ENCODE measurements at places on chromosomes 7 and 10.

- DNase-seq = no peak
Observed at GRCh38 chr10:79418274-79418673, 27.1 kb downstream of the ZCCHC24 start.

GRCh38 chr10:114077347-114077746 lies 33.7 kb downstream of the ADRB1 start:
- no peak for DNase-seq

GRCh38 chr10:3584926-3585784 lies 199.9 kb downstream of the KLF6 start:
- no peak for DNase-seq

DNA sequence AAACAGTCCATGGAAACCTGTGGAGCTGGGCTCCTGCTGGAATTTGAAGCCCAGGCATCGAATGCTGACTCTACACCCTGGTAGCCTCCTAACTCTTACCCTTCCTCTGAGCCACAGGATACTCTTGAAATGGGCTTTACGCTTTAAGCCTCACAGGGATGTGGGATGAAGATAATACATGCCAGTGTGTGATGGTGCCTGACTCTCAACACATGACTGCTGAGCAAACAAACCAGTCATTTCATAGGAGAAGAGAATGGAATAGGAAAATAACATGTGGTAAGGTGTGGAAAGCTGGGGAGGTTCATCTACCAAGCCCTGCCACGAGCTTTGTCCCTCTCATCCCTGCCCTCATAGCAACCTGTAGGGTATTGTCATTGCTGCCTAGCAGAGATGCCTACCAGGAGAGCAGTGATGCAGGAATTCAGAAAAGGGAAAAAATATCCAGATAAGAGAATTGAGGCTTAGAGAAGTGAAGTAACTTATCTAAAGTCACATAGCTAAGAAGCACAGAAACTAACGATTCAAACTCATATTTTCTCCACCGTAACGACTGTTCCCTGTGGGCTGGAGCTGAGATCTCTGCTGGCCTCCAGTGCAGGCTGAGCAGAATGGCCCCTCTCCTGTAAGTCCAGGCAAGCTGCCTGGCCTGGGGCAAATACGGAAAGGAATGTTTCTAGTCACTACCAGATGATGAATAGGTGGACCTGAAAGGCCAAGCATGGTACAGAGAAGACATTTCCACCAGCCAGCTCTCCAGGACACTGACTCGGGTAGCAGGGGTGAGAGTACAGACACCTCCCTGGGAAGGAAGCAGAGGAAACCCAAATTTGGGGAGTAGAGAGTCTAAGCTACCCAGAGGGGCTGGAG lies 90.2 kb upstream of the DUSP5 start:
- DNase-seq = no peak

- peak; percentile 81 for DNase-seq
Observed at GRCh38 chr10:93006435-93007039, 54.1 kb upstream of the CYP26C1 start.
